GM19239 (cell line): ENCODE measurements at places on chromosomes 16 and 17.

- no peak for DNase-seq
Observed at GRCh38 chr16:1677339-1677738, 740 bp upstream of the JPT2 start.

DNA sequence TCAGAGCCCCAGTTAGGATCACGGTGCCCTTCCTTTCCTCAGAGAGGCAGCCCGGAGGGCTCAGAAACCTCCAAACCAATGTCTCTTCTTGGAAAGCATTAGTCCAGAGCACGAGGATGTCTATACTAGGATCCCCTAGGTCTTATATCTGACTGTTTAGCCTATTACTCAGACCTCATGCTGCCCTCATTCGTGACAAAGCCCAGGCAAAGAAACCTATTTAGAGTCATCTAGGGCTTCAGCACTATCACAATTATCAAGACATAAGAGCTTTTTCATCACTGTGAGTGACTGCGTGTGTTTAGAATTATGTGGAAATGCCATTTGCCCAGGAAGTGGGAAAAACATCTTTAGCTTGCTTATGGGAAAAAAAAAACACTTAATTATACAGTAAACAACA is 159.8 kb upstream of the NOL11 start:
- no peak for DNase-seq

GRCh38 chr16:59385491-59385890 is 651.4 kb upstream of the GOT2 start:
- DNase-seq, result no peak

DNA sequence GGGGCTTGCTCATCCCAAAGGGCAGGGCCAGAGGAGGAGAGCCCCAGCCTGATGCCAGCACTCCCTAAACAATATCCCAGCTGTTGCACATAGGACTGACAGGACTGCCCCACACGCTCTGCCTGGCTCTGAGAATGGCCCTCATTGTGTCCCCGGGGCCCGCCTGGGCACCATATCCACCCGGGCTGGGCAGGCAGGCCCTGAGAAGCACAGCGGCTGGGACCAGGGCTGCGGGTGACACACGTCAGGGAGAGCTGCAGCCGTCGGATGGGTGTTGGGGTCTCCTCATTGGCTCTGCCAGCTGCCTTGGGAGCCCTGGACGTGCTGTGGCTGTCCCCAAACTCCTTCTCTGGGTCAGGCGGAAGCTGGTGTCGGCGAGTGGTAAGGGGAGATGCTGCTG is 4.2 kb downstream of the BCAR1 start:
- no peak for DNase-seq

- no peak for DNase-seq
Observed at GRCh38 chr17:4167786-4168185, 24.8 kb downstream of the CYB5D2 start.

DNA sequence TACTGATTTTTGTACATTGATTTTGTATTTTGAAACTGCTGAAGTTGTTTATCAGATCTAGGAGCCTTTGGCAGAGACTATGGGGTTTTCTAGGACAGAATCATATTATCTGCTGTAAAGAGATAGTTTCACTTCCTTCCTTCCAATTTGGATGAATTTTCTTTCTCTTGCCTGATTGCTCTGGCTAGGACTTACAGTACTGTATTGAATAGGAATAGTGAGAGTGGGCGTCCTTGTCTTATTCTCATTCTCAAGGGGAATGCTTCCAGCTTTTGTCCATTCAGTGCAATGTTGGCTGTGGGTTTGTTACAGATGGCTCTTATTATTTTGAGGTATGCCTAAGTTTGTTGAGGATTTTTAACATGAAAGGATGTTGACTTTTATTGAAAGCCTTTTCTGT is 290.1 kb downstream of the MAP2K4 start:
- DNase-seq, result no peak

DNA sequence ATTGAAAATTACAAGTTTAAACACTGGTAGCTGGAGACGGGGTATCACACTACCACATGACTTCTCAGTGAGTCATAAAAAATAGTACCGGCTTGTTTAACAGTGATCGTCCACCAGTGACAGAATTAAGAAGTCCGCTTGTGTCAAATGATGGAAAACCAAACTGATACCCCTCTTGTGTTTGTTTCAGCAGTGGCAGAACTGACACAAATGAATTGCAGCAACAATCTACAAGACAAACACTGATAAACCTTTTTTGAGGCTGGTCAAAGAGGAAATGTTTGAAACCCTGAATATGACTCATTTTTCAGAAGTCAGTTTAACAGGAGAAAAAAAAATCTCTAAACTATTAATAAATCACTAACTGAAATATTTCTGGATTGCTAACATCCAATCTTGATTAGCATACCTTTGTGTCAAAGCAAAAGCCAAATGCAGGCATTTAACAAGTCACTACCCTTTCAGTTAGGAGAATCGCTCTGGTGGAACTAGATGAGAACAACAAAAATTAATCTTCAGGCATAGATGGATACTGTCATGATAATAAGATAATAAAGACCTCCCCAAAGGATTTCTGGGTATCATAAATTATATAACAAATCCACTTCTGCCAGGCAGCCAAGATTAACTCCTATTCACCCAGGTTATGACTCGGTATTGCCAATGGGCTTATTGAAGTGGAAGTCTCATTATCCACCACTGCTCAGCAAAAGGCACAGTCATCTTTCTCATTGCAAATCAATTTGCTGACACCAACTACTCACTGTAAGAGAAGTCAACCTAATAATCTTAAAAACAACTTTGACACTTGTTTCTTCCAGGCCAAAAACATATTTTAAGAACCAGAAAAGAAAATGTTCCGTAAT is 20.8 kb downstream of the DCUN1D3 start:
- no peak for DNase-seq

DNA sequence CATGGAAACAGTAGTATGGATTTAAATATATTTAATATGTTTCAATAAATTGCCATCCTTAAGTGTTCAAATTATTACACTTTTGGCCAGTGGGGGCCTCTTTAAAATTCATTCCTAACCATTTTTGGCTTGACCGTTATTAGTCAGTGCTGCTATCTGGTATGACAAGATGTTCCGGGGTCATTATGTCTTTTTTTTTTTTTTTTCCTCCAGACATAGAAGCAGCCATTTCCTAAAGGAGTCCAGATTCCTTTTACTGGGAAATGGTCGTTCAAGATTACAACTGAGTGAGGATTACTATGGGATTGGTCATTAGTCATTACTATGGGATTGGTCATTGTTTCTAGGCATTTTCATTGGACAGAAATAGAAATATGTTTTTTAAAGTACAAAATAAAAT is 53.4 kb downstream of the NF1 start:
- DNase-seq, result no peak
